ENCODE measurements at places on chromosomes 1 and 21. TPM values are rescaled to one million over a fixed set of nuclear protein-coding genes. Genes with fewer than 3 reads are reported as not detected.

- peaks cover 26% of the 10 kb centered on the region for H3K36me3 ChIP-seq
- H3K27ac ChIP-seq = no peak overlapping the region
- H3K4me1 ChIP-seq = no peaks in the 10 kb centered on the region
- H3K4me3 ChIP-seq = no peak overlapping the region
- no peak for DNase-seq
- no peaks in the 10 kb centered on the region for H3K27me3 ChIP-seq
These were observed 15.4 kb downstream of the NPPA start for GRCh38 chr1:11831945-11832725.

DNA sequence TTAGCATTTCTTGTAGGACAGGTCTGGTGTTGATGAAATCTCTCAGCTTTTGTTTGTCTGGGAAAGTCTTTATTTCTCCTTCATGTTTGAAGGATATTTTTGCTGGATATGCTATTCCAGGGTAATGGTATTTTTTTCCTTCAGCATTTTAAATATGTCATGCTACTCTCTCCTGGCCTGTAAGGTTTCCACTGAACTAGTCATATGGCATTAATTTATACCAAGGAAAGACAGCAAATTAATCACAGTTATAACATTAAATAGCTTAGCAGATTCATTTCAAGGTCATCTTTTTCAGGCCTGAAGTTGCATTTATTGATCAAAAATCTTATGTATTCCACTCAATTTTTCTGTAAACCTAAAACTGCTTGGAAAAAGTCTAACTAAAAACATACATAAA lies 54.9 kb downstream of the AK5 start:
- H3K4me3 ChIP-seq = no peak overlapping the region
- H3K4me1 ChIP-seq = no peaks in the 10 kb centered on the region
- DNase-seq = no peak
- H3K27me3 ChIP-seq = no peaks in the 10 kb centered on the region
- peaks cover 14% of the 10 kb centered on the region for H3K36me3 ChIP-seq

- no peak for DNase-seq
- H3K36me3 ChIP-seq = peaks cover 6% of the 10 kb centered on the region
- H3K4me3 ChIP-seq = no peak overlapping the region
- H3K27me3 ChIP-seq = peaks cover 4% of the 10 kb centered on the region
These were observed 12.2 kb upstream of the CDC42BPA start for GRCh38 chr1:227330279-227331076.

- peaks cover 3% of the 10 kb centered on the region for H3K36me3 ChIP-seq
- no peak overlapping the region for H3K27ac ChIP-seq
- no peak overlapping the region for H3K4me3 ChIP-seq
- no peaks in the 10 kb centered on the region for H3K4me1 ChIP-seq
- no peaks in the 10 kb centered on the region for H3K27me3 ChIP-seq
These were observed 226.4 kb downstream of the DSCAM start for GRCh38 chr21:40620386-40621145.

DNA sequence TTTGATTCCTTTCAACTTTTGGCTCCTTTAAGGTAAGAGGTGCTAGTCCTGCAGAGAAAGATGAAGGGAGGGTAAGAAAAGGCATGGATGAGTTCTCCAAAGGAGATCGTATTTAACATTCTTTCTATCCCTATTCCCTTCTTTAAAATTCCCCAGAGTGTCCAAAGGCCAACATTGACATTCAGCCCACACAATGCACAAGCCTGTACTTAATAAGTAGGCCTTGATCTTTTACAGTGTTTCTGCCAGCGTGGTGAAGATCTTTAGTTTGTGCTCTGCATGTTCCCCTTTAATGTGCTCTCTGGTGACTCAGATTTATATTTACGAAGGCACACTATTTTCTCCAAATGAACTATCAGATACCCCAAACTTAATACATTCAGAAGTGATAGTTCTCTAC lies 582.5 kb upstream of the RGS18 start:
- H3K4me1 ChIP-seq = no peaks in the 10 kb centered on the region
- H3K4me3 ChIP-seq = no peak overlapping the region
- no peak for DNase-seq
- H3K27ac ChIP-seq = no peak overlapping the region
- no peaks in the 10 kb centered on the region for H3K36me3 ChIP-seq

DNA sequence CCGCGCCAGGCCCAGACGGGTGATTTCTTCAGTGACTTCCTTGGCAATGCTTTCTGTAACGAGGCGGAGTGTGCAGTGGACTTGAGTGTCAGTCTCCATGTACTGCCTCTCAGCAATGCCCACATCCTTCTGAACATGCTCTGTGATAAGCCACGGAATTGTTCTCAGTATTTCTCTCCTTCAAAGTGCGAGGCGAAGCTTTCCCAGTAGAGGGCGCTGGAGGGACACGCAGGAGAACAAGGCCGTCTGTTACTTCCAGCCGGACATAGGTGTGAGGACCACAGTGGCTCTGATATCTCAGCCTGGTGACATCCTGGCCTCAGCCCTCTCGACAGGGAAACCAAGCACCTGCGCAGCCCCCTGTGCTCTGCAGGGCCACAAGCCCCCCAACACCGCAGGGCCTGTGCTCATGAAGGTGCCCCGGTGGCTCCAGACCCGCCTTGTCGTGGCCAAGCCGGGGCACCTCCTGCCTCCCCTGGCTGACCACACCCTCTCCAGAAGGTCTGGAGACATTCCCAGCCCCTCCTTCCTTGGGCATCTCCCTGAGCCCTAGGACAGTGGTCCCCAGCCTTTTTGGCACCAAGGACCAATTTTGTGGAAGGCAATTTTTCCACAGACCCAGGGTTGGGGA lies 46.1 kb upstream of the BACE2 start:
- H3K4me3 ChIP-seq = no peak overlapping the region
- H3K4me1 ChIP-seq = no peaks in the 10 kb centered on the region
- peak; percentile 73 for DNase-seq

GRCh38 chr1:165564561-165564960 lies 20.8 kb downstream of the LRRC52 start:
- H3K4me1 ChIP-seq = no peaks in the 10 kb centered on the region
- no peak for DNase-seq
- no peak overlapping the region for H3K27ac ChIP-seq
- H3K4me3 ChIP-seq = no peak overlapping the region
- H3K36me3 ChIP-seq = no peaks in the 10 kb centered on the region
- H3K27me3 ChIP-seq = peaks cover 17% of the 10 kb centered on the region

- peak overlapping the region; percentile 100 for H3K27ac ChIP-seq
- H3K27me3 ChIP-seq = no peaks in the 10 kb centered on the region
- no peak for DNase-seq
- H3K4me3 ChIP-seq = no peak overlapping the region
- peaks cover 64% of the 10 kb centered on the region for H3K4me1 ChIP-seq
These were observed 59.2 kb upstream of the ATP5PO start for GRCh38 chr21:33974513-33975468.

GRCh38 chr1:218348628-218349071 lies 3.5 kb downstream of the TGFB2 start:
- peaks cover 38% of the 10 kb centered on the region for H3K4me1 ChIP-seq
- no peak for DNase-seq
- peaks cover 38% of the 10 kb centered on the region for H3K27me3 ChIP-seq
- no peak overlapping the region for H3K4me3 ChIP-seq
- no peak overlapping the region for H3K27ac ChIP-seq

- H3K27me3 ChIP-seq = no peaks in the 10 kb centered on the region
- peak; percentile 49 for DNase-seq
- peaks cover 3% of the 10 kb centered on the region for H3K36me3 ChIP-seq
- no peak overlapping the region for H3K4me3 ChIP-seq
- H3K27ac ChIP-seq = peak overlapping the region; percentile 78
These were observed 137.2 kb downstream of the DHRS3 start for GRCh38 chr1:12480748-12481362.

- H3K4me1 ChIP-seq = no peaks in the 10 kb centered on the region
- no peak for DNase-seq
- H3K4me3 ChIP-seq = no peak overlapping the region
These were observed 81.6 kb upstream of the ACTL8 start for GRCh38 chr1:17673329-17674072.

- no peaks in the 10 kb centered on the region for H3K27me3 ChIP-seq
- no peak overlapping the region for H3K27ac ChIP-seq
- H3K4me3 ChIP-seq = no peak overlapping the region
These were observed 160.8 kb downstream of the HHAT start for GRCh38 chr1:210489491-210489890.

GRCh38 chr1:90144820-90145219 lies 149.9 kb downstream of the ZNF326 start:
- no peak overlapping the region for H3K27ac ChIP-seq
- H3K4me3 ChIP-seq = no peak overlapping the region
- DNase-seq = no peak
- H3K27me3 ChIP-seq = no peaks in the 10 kb centered on the region

GRCh38 chr1:17696417-17697301 lies 58.5 kb upstream of the ACTL8 start:
- H3K4me3 ChIP-seq = no peak overlapping the region
- DNase-seq = no peak
- H3K4me1 ChIP-seq = no peaks in the 10 kb centered on the region
- H3K36me3 ChIP-seq = no peaks in the 10 kb centered on the region
- H3K27ac ChIP-seq = no peak overlapping the region
- H3K27me3 ChIP-seq = peaks cover 5% of the 10 kb centered on the region

- no peaks in the 10 kb centered on the region for H3K4me1 ChIP-seq
- no peaks in the 10 kb centered on the region for H3K36me3 ChIP-seq
- no peaks in the 10 kb centered on the region for H3K27me3 ChIP-seq
- no peak overlapping the region for H3K4me3 ChIP-seq
These were observed 266.9 kb downstream of the SIPA1L2 start for GRCh38 chr1:232363008-232363407.

DNA sequence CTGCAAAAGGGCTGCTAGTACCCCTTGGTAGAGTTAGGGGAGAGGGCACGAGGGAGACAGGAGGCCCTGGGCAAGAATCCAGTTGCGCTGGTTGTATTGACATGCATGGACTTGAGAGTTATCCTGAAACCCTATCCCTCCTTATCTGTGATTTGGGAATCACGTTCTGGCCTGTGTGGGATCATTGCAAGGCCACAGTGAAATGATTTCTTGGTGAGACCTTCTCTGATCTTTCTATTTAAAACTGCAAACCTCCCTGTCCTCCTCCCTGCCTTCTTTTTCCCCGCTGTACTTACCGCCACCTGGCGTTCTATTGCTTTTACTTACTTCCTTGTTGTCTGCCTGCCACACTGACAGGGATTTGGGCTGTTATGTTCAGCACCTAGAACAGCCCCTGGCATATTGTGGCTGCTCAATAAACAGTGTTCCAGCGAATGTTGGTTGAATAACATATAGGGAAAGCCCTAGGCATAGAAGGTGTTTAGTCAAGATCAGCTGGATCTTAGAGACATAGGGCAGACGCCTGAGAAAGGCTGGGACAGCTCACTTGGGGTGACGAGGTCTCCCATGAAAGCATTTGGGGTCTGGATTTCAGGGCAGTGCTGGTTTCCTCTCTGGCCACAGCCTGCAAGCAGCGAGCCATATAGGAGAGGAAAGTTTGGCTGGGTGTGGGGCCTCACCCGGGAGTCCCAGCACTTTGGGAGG lies 25.6 kb downstream of the ALPL start:
- DNase-seq = no peak
- no peaks in the 10 kb centered on the region for H3K4me1 ChIP-seq
- no peak overlapping the region for H3K27ac ChIP-seq
- H3K27me3 ChIP-seq = peaks cover 34% of the 10 kb centered on the region
- H3K4me3 ChIP-seq = no peak overlapping the region

DNA sequence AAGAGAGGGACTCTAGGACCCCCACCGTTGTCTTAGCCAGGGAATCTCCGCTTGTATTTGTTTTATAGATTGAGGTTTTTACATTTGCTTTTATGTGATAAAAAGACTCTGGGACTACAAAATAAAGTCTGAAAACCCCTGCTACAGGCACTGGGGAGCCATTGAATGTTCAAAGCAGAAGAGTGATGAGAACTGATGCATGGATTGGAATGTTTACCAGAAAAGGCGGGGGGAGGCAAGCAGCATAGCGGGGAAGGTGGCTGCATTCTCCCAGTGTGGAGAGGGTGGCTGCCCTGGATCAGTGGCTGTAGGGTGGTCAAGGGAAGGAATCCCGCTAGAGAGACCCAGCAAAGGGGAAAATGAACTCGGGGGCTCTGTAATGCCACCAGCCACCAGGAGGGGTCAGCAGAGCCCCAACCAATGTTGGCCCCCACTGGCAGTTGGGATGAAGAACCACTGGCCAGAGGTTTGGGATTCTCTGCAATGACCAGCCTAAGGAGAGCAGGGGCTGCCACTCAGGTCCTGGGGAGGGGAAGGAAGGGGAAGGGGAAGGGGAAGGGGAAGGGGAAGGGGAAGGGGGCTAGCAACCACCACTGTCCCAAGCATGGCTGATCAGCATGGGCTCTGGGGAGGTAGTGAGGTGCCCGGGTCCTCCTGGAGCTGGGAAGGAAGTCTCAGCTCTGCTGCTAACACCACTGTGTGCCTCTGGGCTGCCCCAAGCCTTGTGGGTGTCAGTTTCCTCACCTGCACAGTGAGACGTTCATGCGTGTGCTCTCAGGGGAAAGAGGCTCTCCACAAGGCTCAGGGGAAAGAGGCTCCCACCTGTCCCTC lies 19.2 kb upstream of the PEF1 start:
- peaks cover 3% of the 10 kb centered on the region for H3K27me3 ChIP-seq
- DNase-seq = peak; percentile 69
- no peaks in the 10 kb centered on the region for H3K36me3 ChIP-seq
- H3K4me3 ChIP-seq = no peak overlapping the region
- no peak overlapping the region for H3K27ac ChIP-seq
- no peaks in the 10 kb centered on the region for H3K4me1 ChIP-seq

DNA sequence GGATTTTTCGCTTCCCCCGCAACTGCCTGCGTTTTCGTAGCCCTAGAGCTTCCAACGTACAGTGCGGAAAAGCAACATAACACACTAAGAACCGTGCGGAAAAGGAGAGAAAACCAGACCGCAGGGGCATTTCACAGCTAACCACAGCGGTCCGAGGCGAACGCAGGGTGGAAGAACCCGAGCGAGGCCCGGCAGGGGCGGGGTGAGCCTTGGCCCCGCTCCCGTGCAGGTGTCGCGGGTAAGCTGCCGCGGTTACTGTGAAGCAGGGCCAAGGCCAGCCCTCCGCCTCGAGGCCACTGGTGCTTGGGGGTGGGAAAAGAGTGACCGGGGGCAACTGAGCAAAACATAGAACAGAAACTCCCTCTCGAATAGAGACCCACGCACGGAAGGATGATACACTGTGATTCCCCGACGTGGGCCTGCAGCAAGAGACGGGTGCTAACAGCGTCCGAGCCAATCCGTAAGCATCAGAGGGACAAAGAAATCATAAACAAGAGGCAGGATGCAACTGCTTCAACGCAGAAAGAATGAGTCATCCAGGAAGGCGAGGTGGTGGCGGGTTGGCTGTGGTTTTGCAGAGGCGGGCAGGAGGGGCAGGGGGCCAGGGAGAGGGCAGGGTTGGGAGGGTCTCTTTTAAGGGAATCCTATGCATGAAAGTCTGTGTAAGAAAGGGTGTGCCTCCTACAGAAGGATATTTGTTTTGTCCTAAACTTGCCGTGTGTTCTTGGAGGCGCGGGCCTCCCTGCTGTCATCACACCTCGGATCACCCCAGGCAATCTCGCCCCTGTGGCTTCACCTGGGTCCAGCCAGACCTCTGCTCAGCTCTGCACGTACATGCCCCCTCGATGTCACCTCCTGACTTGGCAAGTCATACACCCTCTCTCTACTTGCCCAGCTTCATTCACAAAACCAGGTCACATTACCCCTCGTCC lies 7.3 kb downstream of the GNG4 start:
- DNase-seq = peak; percentile 89
- peak overlapping the region; percentile 85 for H3K27ac ChIP-seq
- peak overlapping the region; percentile 71 for H3K4me3 ChIP-seq

GRCh38 chr1:119674835-119675289 lies 26.8 kb upstream of the ZNF697 start:
- H3K36me3 ChIP-seq = no peaks in the 10 kb centered on the region
- H3K27me3 ChIP-seq = peaks cover 4% of the 10 kb centered on the region
- H3K27ac ChIP-seq = no peak overlapping the region
- no peak for DNase-seq

The CHIA gene
- not detected for total RNA-seq

The PCBP3 gene
- total RNA-seq = 6.6 TPM

The AMY1C gene
- total RNA-seq = not detected

The CRYBG2 gene
- total RNA-seq = 1.6 TPM

The COL8A2 gene
- total RNA-seq = not detected

The PDXK gene
- total RNA-seq = 131 TPM

Measured in activated CD4-positive, alpha-beta memory T cell treated with anti-CD3 and anti-CD28 coated beads for 36 hours (primary cell).